ENCODE measurements at places on chromosomes 1 and 21.

- no peak for DNase-seq
Observed at GRCh38 chr1:159140474-159140873, 30.9 kb upstream of the CADM3 start.

GRCh38 chr1:168964478-168964877, 142.0 kb upstream of the ATP1B1 start:
- DNase-seq = no peak

- DNase-seq = no peak
Observed at GRCh38 chr21:24272521-24272938, 1334.8 kb downstream of the MRPL39 start.

GRCh38 chr1:94250341-94250740, 13.0 kb upstream of the ARHGAP29 start:
- no peak for DNase-seq

Data from head of caudate nucleus (tissue), 42 donors.